Naive thymus-derived CD8-positive, alpha-beta T cell (primary cell): ENCODE measurements at places on chromosomes 6 and 20.

DNA sequence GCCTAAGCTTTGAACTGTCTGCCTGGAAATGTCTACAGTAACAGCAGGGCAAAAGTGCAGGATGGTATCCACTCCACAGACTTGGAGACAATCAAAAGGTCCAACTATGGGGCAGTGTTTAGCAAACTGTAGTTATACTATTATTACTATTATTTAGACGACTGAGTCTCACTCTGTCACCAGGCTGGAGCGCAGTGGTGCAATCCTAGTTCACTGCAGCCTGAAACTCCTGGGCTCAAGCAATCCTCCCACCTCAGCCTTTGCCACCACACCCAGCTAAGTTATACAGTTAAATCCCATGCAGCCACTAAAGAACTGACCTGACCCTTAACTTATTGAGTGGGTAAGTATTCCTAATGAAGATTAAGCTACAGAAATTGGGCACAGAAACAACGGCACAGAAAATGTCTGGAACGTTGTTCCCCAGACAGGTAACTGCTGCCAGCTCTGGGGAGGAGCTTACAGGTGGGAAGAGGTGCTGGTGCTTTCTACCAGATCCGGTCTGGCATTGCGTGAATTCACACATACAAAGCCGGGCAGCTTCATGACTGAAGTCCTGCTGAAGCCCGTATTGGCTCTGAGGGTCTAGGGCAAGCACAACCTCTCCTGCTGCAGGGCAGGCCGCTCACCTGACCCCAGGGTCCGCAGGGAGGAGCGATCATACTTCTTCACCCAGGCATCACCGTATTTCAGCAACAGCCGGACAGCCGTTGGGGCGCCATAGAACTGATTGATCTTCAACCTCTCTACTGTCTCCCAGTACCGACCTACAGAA, 27.0 kb upstream of the APMAP start:
- no peak for DNase-seq

GRCh38 chr6:88342336-88342735, 176.2 kb upstream of the CNR1 start:
- DNase-seq, result no peak

- DNase-seq, result no peak
Measured at GRCh38 chr20:56316483-56316882, 42.3 kb upstream of the FAM210B start.

GRCh38 chr6:36858407-36858981, 16.1 kb downstream of the PPIL1 start:
- DNase-seq, result no peak

DNA sequence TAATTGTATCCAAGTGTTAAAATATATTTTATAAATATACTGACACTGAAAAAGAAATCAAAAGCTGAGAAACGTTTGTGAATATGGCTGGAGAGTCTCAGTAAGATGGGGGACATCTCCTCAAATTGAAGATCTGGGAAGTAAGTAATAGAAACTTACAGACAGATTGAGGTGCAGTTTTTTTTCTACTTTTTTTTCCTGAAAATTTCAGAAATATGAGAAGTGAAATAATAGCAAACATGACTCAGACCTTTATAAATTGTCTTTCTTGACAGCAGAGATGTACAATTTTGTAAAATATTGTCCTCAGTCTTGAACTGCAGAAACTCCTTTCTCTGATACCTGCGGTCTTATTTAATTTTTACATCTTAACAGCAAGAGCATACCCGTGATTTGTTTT, 347.1 kb downstream of the UTRN start:
- DNase-seq, result no peak

DNA sequence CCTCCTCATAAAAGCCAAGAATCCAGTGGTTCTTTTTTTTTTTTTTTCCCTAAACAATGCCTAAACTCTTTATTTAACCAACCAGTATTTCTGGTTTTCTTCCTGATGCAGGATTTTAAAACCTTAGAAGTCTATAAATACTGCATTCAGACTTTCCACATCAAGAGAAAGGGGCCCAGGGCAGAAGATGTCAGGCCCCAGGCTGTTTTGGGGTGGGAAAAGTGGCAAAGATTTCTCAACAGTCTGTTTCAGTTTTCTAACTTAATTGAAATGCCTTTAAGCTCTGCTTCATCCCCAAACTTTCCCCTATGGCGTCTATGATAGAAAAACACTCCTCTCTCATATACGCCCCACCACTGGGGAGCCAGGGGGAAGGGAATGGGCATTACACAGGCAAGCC, 33.1 kb downstream of the QRSL1 start:
- DNase-seq, result no peak

GRCh38 chr20:17538517-17539170, 7.5 kb upstream of the BFSP1 start:
- DNase-seq, result no peak

DNA sequence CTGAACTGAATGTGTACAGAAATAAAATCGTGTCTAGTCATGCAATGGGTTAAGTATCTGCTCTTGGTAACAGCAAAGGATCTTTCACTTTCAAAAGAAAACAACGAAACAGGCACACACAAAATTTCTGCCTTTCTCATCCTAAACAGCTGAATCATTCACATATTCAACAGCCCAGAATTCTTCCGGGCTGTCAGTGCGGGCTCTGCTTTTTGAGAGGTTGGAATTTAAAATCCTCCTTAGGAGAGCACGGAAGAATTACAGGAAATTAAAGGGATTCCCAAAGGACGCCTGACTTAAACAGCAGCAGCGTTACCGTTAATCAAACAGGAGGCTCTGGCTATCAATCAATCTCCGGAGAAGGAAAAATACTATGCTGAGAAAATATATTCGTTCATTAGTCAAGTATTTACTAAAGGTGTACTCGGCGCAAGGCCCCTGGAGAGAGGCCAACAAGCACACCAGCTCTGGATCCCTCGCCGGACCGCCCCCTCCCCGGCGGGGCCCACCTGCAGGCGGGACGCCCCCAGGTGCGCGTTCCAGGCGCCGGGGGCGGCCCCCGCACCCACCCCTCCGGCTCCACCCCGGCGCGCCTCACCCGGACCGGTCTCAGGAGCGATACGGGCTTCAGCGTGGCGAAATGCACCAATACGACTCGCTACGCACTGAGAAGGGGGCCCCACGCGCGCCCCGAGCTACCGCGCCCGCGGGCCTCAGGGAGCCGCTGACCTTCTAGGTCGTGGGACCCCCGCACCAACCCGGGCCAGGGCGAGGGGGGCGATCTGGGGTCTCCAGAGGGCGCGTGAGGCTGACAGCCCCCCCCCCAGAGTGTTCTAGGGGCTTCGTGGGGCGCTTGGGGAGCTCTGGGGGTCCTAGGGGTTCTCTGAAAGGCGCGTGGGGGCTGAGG, 1.0 kb downstream of the NAPB start:
- DNase-seq, result peak; percentile 38

DNA sequence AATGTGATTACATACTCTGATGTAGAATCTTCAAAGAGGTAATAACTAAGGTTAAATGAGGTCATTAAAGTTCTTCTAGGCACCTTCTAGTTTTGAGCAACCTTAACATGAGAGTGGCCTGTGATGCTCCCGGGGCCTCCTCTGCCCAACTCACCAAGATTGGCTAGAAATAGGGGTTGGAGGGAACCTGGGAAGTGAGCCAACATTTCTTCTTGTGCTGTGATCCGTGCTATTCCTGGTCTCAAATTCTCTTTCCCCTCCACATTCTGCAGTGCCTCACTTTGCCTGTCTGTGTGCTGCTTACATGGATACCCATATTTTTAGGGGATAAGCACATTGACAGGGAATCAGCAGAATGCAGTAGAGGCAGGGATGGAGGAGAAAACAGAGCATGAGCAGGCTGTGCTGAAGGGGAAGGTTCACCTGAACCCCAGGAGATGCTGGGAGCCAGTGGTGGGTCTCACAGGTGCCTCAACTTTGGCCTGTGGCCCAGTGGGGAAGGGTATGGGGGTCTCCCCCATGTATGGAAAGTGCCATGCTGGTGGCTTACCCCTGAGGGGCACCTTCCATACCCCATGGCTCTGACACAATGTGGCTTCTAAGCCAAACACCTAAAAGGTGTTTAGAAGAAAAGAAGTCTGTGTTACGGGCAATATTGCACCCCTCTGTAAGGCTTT, 164.7 kb upstream of the CHD6 start:
- DNase-seq, result no peak

DNA sequence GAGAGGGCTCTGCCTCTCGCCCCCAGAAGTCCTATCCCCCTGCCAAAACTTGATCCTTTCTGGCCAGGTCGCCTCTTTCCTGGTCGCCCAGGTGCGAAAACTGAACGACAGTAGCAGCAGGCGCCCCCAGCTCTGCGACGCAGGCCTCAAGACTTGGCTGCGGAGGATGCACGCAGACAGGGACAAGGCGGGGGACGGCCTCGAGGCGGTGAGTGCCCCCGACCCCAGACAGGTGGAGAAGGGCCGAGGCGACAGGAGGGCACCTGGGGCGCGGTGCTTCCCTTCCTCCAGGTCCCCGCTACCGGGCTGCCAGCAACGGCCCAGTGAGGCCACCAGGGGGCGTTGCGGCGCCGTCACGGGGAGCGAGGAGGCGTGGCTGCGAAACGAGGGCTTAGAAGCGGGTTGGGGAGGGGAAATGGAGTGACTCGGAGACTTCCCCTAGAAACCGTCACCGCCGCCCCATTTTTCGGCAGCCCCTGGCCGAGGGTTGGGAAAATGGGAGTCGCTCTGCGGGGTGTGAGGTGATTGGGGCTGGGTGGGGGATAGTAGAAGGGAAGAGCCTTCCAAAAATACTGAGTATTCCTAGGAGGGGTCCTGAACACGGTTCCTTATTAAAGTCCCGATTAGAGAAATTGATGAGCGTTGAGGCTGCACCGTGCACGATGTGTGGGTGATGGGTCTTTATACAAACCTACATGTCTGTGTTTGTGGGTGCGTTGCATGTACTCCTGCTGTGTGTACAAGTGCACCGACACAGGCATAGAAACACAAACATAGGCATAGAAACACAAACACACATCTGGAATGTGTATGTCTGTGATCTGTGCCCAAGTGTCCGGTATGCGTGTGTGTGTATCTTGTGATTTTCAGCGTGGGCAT, 44.6 kb downstream of the ARHGAP40 start:
- peak; percentile 90 for DNase-seq

- DNase-seq, result no peak
Measured at GRCh38 chr6:154218301-154218700, 138.3 kb downstream of the IPCEF1 start.

DNA sequence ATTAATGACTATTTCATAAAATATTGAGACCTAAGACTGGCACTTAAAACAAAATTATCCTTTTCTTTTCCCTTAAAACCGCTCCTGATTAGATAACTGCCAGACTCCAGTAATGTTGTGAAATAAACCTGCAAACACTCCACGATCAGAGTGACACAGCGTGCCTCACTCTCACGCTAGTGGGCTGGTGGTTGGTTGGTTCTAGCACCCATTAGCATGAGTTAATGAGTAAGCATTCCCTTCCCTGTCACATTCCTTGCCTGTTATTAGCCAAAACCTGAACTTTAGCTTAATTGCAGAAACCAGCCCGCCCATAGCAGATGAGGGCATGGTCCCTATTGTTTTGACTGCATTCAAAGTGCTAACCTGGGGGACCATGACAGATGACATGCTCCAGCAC, 193.4 kb downstream of the CD83 start:
- no peak for DNase-seq
